HTR-8/SVneo (cell line): ENCODE measurements at places on chromosomes 12 and 14.

GRCh38 chr12:107092669-107093416 is 506 bp downstream of the CRY1 start:
- no peak for DNase-seq

GRCh38 chr12:15278816-15279658 is 43.3 kb upstream of the PTPRO start:
- DNase-seq, result no peak

DNA sequence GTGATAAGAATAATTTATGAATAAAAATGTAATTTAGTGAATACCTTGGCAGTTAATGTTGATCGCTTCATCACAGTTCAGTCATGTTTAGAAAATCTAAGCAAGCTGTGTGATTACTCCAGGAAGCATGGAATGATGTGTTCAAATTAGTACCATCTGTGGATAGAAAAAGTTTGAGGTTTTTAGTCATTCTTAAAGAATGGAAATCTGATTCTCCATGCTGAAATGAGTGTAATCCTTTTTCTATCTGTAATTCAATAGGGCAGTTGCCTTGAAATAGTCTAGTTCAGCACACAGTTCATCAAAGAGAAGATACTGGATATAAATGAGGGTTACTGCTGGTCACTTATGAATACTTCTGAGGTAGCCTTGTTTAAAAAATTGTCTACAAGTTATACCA is 127.2 kb upstream of the MYF6 start:
- DNase-seq, result peak; percentile 58

DNA sequence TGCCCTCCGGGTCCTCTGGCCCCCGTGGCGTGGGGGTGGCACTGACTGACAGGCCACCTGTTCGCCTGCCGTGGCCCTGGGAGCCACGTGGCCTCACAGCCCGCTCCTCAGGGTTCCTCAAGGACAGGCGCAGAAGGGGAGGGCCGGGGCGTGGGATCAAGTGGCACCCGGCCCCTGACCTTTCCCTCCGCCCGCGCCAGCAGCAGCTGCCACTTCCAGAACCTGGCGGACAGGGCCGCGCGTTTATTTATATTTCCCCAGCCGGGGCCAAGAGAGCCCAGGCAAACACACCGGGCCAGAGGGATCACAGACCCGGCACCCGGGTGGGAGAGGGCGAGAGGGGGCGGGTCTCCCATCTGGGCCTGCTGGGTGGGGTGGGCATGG is 92.6 kb downstream of the RFLNA start:
- DNase-seq, result no peak

GRCh38 chr12:89082370-89082753 is 269.9 kb downstream of the DUSP6 start:
- no peak for DNase-seq

DNA sequence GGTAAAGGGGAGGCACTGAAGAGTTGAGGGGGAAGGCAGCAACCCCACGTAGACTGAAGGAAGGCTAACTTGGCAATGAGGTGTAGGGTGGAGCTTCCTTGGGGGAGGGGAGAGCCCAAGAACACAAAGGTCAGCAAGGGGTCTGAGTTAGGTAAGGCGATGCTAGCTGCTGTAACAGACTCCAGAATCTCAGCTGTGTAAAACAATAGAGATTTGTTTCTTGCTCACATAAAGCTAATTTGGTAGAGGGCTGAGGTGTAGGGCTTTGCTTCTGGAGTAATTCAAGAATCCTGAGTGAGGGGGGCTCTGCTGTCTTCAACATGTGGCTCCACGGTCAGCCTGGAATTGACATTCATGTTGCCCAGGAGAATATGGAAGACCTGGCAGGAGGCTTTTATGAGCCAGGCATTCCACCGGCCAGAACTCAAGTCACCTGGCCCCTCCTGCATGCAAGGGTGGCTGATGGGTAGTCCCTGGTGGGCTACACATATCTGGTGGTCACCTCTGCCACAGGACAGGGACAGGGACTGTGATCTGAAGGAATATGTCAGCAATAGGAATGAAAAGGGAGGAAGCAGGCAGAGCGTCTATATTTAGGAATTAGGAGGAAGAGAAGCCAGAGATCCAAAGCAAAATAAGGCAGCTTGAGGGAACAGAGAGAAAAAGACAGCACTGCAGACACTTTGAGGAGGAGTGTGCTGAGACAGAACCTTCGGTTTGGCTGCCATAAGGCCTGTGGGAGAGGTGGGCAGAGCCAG is 153.7 kb downstream of the ZFP36L1 start:
- DNase-seq, result no peak

GRCh38 chr12:56358836-56359532 is 923 bp downstream of the STAT2 start:
- DNase-seq, result peak; percentile 31

DNA sequence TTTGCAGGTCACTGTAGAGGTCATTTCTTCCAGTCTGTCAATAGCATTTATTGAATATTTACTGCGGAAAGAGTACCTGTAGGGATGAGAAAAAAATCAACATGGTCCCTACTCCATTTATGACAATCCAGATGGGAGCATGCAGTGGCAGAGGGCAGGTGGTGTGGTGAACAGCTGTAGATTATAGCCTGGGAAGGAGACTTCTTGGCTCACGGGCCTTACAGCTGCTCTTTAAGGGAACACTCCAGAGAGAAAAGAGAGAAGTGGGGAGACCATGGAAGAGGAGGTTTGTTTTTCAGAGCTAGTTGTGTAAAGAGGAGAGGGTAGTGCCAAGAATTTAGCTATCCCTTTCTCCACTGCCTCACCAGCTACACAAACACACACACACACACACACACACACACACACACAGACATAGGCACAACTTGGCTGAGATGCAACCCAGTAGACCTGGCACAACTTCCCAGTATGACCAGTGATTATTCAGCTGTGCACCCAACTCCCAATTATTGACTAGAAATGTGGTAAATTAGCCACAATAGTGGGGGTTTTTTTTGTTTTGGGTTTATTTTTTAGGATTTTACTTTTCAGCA is 41.0 kb downstream of the GPHB5 start:
- no peak for DNase-seq

DNA sequence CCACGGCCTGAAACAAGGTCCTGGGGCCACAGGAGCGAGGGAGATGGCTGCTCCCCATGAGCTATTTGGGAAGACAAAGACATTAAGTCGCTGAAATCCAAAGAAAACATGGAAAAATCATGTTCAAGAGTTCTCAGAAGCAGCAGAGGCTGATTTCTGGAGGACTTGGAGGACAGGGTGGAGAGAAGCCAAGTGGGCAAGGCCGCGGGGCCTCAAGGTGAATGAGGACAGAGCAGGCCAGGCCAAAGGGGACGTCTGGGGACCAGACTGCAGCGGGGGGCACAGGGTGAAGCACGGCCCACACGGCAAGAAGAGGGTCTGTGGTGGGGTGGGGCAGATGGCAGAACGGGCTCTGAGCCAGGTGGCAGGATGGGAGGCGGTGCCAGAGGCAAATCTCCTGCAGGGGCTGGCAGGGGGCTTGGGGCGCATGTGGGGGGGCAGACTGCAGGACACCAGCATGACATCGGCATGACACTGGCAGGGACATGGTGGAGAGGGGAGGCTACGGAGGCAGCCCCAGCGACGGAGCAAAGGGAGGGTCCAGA is 48.9 kb downstream of the RNF34 start:
- DNase-seq, result no peak

- no peak for DNase-seq
These were observed 30.1 kb upstream of the PNMA1 start for GRCh38 chr14:73744175-73744867.

DNA sequence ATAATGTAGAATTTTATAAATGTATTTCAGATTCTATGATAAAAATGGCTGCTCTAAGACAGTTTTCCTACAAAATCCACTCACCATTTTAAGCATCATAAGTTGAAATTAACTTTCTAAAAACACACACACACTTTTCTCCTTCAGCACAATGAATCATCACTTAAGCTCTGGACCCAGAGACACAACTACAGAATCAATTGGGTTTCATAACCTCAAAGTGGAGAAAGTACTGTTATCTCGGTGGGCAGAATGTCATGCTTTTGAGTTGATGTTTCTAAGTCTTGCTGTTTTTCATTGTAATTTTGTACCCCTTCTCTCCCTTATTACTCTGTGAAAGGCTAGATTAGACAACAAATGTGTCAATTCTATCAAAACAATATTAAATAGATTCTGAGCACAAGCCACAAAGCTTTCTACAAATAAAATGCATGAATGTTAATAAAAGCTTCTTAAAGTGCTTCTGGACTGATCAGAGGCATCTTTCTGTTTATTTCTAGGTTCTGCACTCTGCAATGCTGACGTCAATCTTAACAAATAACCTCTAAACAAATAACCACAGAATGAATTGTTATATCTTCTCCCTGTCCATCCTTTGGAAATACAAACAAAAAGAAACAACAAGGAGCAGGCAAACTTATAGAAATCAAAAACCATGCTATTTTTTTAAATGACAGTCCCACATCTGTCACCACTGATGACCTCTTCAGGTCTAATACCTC is 8.2 kb downstream of the IPO8 start:
- no peak for DNase-seq

GRCh38 chr12:2457933-2458414 is 336.8 kb upstream of the FKBP4 start:
- DNase-seq, result no peak

DNA sequence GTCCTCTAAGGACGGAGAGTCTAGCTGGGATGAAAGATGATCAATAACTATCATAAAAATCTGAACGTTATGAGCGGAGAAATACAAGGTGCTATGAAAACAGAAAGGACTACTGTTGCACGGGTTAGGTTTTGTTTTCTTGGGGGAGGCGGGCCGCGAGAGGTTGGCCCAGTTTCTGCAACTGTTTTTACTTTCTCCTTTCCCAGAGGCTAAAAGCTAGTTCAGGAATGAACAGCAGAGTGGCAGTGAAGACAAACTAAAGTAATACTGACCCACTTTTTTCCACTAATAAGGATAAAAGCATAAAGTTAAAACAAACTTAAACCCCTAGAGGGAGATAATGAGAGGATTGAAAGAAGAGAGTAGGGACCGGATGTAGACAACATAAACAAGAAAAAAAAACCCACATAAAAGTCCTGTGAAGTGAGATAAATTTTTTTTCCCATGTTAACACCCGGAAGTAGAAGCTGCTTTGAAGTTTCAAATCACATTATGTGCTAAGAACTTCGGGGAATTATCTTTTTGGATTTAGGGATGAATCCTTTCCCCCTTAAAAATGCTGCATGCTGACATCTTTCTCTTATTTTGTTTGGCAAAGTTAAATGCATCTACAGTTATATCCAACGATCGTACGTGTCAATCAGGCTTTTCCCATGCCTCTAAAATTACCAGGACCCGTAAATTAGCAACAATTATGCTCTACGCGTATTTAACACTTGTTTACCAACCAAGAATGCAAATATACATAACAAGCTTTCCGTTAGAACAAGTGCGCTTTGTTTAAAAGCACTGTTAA is 1.0 kb upstream of the CDK17 start:
- peak; percentile 79 for DNase-seq

- DNase-seq, result no peak
These were observed 24.6 kb downstream of the SRRM4 start for GRCh38 chr12:119005913-119006312.

- DNase-seq, result no peak
These were observed 25.3 kb upstream of the CLMN start for GRCh38 chr14:95345032-95345431.

- no peak for DNase-seq
These were observed 19.6 kb upstream of the LRP1-AS start for GRCh38 chr12:57166971-57167371.

- no peak for DNase-seq
These were observed 121.0 kb upstream of the FUT8 start for GRCh38 chr14:65291531-65291930.

DNA sequence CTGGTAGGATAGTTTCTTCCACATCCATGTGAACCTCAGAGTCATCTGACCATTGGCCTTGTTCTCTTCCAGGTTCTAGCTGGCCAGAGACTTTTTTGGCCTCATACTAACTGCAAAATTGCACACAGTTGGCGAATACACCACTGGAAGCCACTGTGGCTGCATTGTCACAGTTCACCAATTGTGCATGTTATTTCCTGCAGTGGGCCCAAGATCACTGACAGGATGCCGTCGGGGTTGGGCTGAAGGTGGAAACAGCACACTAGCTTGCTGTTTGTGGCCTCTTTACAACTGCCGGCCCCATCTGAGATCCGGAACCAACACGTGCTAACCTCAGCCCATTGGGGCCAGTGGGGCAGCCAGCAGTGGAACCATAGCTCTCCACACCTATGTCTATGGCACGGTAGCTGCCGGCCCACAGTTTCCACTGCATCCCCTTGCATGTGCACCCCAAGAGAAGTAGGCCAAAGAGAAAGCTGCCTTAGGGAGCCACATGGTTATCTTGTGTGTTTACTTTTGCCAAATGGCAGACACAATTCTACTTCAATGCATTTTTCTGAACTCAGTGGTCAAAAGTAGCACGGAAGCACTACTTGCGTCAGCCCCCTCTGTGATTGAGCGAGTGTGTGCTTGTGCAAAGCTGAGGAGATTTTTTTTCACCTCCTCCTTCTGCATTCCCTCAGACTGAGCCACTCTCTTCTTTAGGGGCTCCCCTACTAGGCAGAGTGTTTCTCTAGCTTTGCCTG is 464.0 kb downstream of the RAD51B start:
- DNase-seq, result no peak

- peak; percentile 29 for DNase-seq
These were observed at the start of gene ZNF219 for GRCh38 chr14:21098076-21098891. Gene ZNF219 (minus strand): TSS chr14:21098655. CDS start chr14:21093591, 5,064 bp downstream.

DNA sequence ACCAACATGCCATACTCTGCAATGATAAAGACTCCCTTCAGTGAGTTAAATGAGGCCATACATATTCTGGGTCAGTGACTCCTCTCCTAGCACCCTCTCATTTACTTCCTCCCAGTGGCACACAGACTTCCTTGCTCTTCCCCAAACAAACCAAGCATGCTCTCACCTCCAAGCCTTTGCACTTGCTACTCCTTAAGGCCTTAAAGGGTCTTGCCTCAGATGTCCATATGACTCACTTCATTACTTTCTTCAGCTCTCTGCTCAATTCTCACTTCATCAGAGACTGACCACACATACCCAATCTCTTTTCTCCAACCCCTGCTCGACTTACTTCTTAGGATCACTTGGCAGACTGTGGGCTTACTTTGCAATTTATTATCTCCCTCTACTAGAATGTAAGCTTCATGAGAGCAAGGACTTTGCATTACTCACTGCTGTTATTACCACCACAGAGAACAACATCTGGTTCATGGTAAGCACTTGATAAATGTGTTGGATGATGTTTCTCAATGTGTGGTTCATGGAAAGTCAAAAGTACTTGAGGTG is 22.8 kb downstream of the DDX24 start:
- DNase-seq, result no peak

DNA sequence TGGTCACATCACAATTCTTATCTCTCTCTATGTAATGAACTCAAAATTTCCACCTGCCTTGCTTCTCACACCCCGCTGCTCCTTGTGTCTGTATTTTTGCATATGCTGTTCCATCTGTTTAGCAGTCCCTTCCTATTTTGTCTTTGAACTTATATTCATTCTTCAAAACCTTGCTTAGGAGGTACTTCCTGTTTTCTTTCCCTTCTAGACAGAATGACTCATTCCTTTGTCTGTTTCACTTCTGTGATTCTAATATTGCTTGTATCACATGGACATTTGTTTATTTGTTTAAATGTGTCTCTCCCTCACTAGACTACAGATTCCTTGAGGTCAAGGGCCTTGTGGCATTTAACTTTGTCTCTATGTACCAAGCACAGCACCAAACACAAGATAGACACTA is 424.2 kb downstream of the ETNK1 start:
- no peak for DNase-seq

- no peak for DNase-seq
These were observed 24.7 kb upstream of the HIF1A start for GRCh38 chr14:61670576-61670975.
